ENCODE measurements at places on chromosomes 5 and 9. TPM values are rescaled to one million over a fixed set of nuclear protein-coding genes. Genes with fewer than 3 reads are reported as not detected.

DNA sequence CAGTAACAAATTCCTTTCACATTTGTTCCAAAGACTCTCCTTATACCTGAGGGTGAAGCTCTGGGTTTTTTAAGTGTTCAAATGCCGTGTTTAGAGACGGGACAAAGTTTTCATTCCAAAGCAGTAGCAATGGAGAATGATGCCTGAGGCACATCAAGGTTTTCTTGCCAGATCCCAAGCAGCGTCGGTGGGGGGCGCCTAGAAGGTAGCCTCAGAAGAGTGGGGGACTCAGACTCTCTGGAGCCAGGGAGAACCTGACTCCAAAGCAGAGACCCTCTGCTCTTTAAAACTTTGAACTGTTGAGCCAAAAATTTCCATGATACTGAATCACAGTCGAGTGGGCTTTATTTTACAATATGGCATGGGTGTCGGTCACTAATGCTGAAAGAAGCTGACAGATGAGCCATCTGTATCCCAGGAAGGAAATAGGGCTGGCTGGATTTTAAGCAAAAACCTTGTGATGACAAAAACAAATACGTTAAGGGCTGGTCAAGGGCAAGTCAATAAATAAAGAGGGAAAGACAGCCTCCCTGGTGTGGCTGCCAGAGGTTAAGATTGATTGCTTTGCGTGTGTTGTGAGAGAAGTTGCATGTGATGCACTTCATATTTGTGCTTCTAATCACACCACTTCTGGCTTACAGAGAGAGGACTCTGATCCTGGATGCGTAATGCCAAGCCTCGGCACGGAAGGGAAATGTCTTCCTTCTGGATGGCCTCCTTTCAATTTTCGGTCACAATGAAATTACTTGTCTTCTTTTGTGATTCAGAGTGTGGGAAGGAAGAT is 161.1 kb upstream of the EFNA5 start:
- DNase-seq, result no peak

DNA sequence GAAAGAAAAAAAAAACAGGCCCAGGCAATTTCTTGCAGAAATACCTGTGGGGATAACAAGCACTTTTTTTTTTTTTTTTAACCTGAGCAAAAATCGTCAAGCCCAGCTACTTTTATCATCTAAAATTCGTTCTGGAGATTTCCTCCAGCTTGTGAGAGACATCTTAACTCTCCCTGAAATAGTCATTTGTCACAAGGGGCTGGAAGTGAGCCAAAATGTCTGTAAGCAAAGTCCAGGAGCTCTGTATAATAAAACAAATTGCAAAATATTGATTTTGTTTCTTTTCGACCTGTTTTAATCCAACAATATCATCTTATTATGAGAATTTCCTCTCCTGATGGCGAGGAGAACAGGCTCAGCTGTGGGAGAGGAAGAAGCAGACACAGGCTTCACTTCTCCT is 168.4 kb downstream of the TTLL11 start:
- no peak for DNase-seq

- DNase-seq, result no peak
Measured at GRCh38 chr5:134073404-134073803, 41.1 kb upstream of the TCF7 start.

DNA sequence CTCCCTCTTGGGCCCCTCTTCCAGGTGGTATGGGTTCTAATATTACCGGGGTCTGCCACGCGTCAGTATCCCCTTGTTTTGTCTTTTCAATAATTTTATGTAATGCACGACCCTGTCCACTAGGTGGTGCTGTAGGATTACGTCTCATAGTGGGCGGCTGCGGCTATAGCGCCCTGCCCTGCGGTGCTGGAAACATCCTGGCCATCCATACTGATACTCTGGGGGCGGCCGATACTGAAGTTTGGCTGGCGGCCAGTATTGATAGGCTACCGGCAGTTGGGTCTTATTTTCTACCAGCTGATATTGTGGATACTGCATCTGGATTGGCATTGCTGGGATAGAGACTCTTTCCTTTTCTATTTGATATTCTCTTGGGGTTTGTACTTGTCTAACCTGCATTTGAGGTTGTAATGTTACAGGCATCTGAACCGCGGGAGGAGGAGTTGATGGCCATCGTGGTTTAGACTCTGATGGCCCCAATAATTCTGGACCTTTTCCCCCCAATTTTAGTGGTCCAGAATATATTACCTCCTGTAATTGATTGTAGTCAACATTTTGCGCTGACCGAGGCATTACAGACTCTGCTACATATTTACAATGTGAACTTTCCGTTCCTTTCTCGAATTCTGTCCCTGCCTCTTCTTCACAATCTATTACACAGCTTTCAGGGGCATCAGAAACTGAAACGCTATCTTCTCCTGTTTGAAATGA is 3.3 kb upstream of the TMEM141 start:
- DNase-seq, result peak; percentile 69

DNA sequence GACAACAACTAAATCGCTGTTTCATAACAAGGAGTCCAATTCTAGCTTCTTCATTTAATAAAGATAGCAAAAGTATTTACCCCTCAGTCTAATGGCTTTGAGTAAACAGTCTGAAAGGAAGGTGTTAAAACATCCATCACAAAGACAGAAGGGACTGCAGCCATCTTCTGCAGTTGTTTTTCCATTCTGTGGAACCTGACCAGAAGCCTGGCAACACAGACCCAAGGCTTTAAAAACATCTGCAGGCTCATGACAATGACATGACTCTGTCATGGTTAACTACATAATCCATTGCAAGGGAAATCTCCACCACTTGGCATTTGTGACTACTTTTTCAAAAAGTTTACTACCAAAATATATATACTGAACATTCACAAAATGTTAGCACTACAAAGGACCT is 51.9 kb downstream of the ELL2 start:
- no peak for DNase-seq

- DNase-seq, result no peak
Measured at GRCh38 chr5:52841114-52841513, 53.4 kb downstream of the ITGA1 start.

- no peak for DNase-seq
Measured at GRCh38 chr9:97695390-97695789, 1.8 kb downstream of the XPA start.

GRCh38 chr9:37410969-37411785 is 11.3 kb upstream of the GRHPR start:
- DNase-seq, result no peak

- DNase-seq, result no peak
Measured at GRCh38 chr9:3902631-3903030, 376.8 kb upstream of the RFX3 start.

- DNase-seq, result no peak
Measured at GRCh38 chr9:98707166-98708102, 1.3 kb downstream of the GABBR2 start.

DNA sequence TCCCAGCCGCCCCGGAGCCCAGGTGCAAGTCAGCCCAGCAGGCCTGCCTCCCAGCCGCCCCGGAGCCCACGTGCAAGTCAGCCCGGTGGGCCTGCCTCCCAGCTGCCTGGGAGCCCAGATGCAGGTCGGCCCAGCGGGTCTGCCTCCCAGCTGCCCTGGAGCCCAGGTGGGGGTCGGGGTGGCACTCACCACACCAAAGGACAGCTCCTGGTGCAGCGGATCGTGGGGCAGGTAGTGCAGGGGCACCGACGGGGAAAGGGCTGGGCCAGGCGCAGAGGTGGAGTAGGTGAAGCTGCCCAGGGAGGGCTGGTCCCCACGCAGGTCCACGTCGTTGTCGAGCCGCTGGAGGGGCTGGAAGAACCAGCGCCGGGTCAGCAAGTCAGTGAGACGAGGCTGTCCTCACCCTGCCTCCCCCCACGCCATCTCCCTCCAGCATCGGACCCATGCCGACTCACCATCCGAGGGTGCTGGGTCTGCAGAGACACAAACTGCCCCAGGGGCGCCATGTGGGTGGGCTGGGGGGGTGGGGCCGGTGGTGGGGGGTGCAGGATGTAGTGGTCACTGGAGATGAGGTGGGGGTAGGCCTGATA is 6.7 kb downstream of the RNF44 start:
- DNase-seq, result no peak

GRCh38 chr9:120886490-120886967 is 9.5 kb upstream of the PHF19 start:
- no peak for DNase-seq

DNA sequence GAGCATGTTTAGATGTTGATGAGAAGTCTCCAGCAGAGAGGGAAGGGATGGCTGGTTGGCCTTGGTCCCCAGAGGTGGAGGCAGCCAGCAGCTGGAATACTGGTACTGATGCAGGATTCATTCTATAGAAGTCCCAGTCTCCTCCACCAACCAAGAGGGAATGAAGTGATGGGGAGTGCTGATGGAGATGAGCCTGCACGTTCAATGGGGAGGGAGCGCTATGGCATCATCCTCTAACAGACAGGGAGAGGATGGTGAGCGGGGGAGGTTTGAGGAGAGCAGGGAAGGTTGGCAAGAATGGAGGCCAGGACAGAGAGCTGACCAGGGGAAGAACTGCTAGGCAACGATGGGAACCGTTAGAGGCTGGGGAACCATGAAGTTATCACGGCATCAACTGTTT is 159.8 kb upstream of the MVB12B start:
- DNase-seq, result no peak

GRCh38 chr5:171474230-171474813 is 54.9 kb downstream of the FGF18 start:
- DNase-seq, result no peak

- DNase-seq, result no peak
Measured at GRCh38 chr9:96073531-96074480, 198.3 kb downstream of the ERCC6L2 start.

DNA sequence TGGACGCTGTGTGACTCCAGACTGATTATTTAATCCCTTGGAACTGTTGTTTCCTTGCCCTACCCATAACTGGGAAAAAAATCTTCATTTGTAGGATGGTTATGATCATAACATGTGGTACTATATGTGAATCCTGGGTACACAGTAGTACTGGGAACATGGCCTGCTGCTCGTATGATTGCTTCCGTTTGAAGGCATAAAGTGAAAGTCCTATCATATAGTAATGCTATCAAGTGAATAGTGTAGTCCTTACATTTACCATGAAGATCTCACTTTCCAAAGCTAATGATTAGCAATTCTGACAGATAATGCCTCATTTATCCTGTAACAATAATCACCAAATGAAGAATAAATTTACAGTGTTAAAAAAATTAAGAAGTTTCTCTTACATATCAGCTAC is 53.2 kb downstream of the MEF2C start:
- no peak for DNase-seq

GRCh38 chr5:149667829-149668330 is 62.2 kb upstream of the PPARGC1B start:
- no peak for DNase-seq

- no peak for DNase-seq
Measured at GRCh38 chr5:127997201-127997704, 86.3 kb upstream of the SLC12A2 start.

DNA sequence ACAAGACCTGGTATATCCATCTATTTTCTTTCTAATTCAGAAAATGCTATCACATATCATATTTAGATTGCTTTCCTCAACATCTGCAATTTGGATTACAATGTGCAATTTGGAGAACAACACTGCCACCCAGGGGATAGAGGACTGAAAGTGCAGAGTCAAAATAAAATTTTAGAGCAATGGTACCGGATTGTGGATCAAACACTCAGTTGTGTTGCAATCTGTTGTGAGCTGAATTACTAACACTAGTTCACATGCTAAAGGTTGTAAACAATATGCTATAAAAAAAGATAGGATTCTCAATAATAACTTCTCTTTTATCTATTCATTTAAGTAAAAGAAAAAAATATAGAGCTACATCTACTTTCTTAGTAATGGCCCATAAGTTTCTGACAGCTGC is 11.9 kb upstream of the SRFBP1 start:
- DNase-seq, result no peak

DNA sequence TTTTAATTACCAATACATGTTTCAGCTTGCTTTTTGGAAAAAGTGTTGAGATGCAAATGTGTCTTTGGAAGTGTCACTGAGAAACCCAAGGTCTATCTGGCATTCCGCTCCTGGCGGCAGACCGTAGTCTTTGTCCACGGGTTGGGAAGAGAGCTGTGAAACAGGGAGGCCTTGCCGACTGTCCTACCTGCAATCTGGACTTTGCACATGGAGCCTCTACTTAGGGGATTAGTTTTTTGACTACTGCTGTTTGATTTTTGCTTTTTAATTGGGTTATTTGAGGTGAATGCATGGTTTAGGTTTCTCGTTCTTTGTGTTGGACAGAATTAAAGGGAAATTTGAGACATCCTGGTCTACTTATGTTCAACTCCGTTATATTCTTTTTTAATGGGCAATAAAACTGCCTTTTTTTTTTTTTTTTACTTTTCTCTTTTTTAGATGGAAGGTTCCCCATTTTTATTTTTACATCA is 25.7 kb downstream of the TRIO start:
- no peak for DNase-seq

DNA sequence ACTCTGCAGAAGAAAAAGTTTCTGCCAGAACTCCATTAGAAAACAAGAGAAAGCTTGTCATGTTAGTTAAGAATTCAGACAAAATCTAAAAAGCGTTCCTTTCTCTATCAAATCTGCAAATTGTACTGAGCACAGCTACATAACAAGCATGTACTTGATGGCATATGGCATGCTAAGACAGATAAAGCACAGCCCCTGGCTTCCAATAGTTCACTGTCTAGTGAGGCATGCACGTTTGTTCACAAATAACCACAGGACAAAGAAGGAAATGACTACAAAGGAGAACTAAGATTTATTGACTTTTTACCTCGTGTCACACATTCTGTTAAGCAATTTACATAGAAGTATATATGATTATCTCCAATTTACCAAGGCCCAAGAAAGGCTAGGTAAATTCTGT is 518.2 kb upstream of the TLE4 start:
- DNase-seq, result no peak

DNA sequence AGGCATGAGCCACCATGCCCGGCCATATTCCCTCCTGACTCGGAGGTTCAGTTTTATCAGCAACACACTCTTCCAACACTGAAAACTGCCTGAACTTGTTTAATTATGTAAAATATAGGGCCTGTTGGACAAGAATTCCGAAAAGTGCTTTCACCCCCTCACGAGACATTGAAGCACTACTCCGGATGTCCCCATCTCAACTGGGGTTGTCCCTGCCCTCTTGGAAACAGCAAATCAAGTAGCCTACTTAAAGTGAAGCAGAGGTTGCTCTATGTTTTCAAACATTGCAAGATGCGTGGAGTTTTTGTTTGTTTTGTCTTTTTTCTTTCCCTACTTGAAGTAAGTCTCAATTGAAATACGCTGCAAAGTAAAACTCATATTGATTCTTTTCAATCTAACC is 7.6 kb downstream of the PTGER4 start:
- DNase-seq, result no peak

- DNase-seq, result no peak
Measured at GRCh38 chr5:40787986-40788385, 10.2 kb downstream of the PRKAA1 start.

GRCh38 chr5:85488295-85488694 is 1103.6 kb upstream of the EDIL3 start:
- no peak for DNase-seq

The GLDC gene
- 1.4 TPM for total RNA-seq

The POU5F2 gene
- 1.6 TPM for total RNA-seq

The ROR2 gene
- total RNA-seq, result 1.6 TPM

The PTGER4 gene
- total RNA-seq, result 57.3 TPM

The SPINK7 gene
- not detected for total RNA-seq

The SCGB3A2 gene
- not detected for total RNA-seq

The RNF183 gene
- total RNA-seq, result not detected

The CMYA5 gene
- 0.15 TPM for total RNA-seq

The SPATA6L gene
- total RNA-seq, result not detected

The DOCK8 gene
- total RNA-seq, result 122 TPM

All from activated T-helper 1 cell treated with anti-CD3 and anti-CD28 coated beads, Interleukin-12 subunit alpha, Interleukin-12 subunit beta, Interleukin-2, Interleukin-4 antibody, amounts not matched to agents 30 ng/mL and 10 ng/mL and 1 ng/mL, durations not matched to agents 14 hours and 24 hours and 36 hours (primary cell).